ENCODE measurements at places on chromosomes 7 and 10. TPM values are rescaled to one million over a fixed set of nuclear protein-coding genes. Genes with fewer than 3 reads are reported as not detected.

Gene TCAF1
- 14.1 TPM for total RNA-seq

Gene ADIRF
- 0.64 TPM for total RNA-seq

Gene KCNMA1
- 35.6 TPM for total RNA-seq

Gene CYP26C1
- 0.08 TPM for total RNA-seq

Gene RAMP3
- total RNA-seq, result not detected

Gene SVOPL
- total RNA-seq, result not detected

Gene NT5C2
- 43.2 TPM for total RNA-seq

Gene GIMAP2
- 29.8 TPM for total RNA-seq

Gene ASAH2
- 1.4 TPM for total RNA-seq

Gene SYPL1
- 63.5 TPM for total RNA-seq

Gene TMEM176B
- 0.36 TPM for total RNA-seq

Gene HHEX
- 21.6 TPM for total RNA-seq

Gene TUBAL3
- not detected for total RNA-seq

Gene HOXA2
- total RNA-seq, result not detected

Gene ATXN7L1
- total RNA-seq, result 2.2 TPM

Gene UNCX
- not detected for total RNA-seq

Gene FAM25C
- total RNA-seq, result not detected

Gene CYP3A7
- not detected for total RNA-seq

Gene CLCN1
- not detected for total RNA-seq

Gene PUS7
- 21.8 TPM for total RNA-seq

Gene GATAD1
- 12.4 TPM for total RNA-seq

Gene NRCAM
- 1.4 TPM for total RNA-seq

Gene FAM241B
- 0.37 TPM for total RNA-seq

Gene MINDY4
- 0.38 TPM for total RNA-seq

Gene ZNF365
- total RNA-seq, result not detected

Gene ODAD2
- total RNA-seq, result not detected

Gene PRKAG2
- 8.1 TPM for total RNA-seq

Gene BRAF
- total RNA-seq, result 20.2 TPM

Gene TRIM24
- 17.1 TPM for total RNA-seq

Gene C10orf53
- not detected for total RNA-seq

Gene OR2A42
- total RNA-seq, result not detected

Gene SPDYE2
- not detected for total RNA-seq

Gene SDK1
- not detected for total RNA-seq

Gene SLC13A1
- total RNA-seq, result 0.10 TPM

Gene HOXA11
- not detected for total RNA-seq

Gene PSD
- 0.56 TPM for total RNA-seq

Gene NME8
- 0.51 TPM for total RNA-seq

Gene CYP2W1
- not detected for total RNA-seq

Gene SEM1
- 40.2 TPM for total RNA-seq

Gene NPY4R
- not detected for total RNA-seq

Gene KNDC1
- total RNA-seq, result 0.05 TPM

Gene CFAP46
- total RNA-seq, result not detected

Gene ITPRID1
- total RNA-seq, result not detected

All from GM12878 (cell line).